ENCODE measurements at places on chromosomes 4 and X. TPM values are rescaled to one million over a fixed set of nuclear protein-coding genes. Genes with fewer than 3 reads are reported as not detected.

CFAP99 gene
- not detected for polyA plus RNA-seq

CCDC149 gene
- not detected for polyA plus RNA-seq

SEC24B gene
- polyA plus RNA-seq = 16.6 TPM

NUDT10 gene
- polyA plus RNA-seq = not detected

UGT2B15 gene
- polyA plus RNA-seq = 5.0 TPM

CYBB gene
- 81.2 TPM for polyA plus RNA-seq

LRCH2 gene
- not detected for polyA plus RNA-seq

HAND2 gene
- polyA plus RNA-seq = not detected

DRD5 gene
- polyA plus RNA-seq = not detected

PRSS12 gene
- not detected for polyA plus RNA-seq

EPHA5 gene
- not detected for polyA plus RNA-seq

AVPR2 gene
- polyA plus RNA-seq = not detected

C4orf50 gene
- not detected for polyA plus RNA-seq

Measured in naive B cell (primary cell).